Stimulated activated CD4-positive, alpha-beta T cell treated with anti-CD3 and anti-CD28 coated beads, Interleukin-15, amount 100 ng/mL, for 48 hours (primary cell): ENCODE measurements at places on chromosomes 2 and 18.

DNA sequence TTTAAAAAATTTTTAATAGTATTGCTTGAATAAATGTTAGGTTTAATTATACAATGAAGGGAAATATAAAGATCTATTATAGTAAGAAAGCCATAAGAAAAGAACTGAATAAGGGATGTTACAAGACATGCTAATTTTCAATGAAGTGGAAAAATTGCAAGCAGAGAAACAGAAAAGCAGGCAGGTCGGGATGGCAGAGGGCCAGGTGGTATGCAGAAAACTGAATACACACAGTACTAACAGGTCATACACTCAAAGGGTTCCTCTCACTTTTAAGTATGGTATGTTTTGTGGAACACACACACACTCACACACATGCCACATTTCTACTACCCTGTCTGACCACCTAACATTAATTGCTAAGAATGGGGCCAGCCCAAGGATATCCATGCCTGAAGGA lies 76.7 kb upstream of the DTNA start:
- no peak for DNase-seq

DNA sequence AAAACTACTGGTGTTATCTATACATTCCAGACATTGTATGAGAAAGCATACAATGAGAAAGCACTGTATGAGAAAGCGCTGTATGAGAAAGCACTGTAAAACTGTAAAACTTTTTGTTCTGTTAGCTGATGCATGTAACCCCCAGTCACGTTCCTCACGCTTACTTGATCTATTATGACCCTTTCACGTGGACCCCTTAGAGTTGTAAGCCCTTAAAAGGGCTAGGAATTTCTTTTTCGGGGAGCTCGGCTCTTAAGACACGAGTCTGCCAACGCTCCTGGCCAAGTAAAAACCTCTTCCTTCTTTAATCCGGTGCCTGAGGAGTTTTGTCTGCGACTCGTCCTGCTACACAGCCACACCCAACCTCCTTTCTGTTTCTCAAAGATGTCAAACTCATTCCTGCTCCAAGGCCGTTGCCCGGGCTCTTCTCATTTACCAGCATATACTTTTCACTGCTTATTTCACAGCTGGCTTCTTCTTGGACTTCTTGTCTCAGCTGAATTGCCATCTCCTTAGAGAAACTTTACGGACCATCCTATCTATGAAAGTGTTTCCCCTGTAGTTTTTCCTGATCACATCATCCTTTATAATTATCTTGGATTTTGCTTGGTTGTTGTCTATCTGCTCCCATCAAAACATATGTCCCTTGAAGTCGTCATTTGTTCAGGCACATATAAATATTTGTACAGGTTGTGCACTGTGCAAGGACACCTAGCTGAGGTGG lies 29.8 kb upstream of the YES1 start:
- DNase-seq: no peak

DNA sequence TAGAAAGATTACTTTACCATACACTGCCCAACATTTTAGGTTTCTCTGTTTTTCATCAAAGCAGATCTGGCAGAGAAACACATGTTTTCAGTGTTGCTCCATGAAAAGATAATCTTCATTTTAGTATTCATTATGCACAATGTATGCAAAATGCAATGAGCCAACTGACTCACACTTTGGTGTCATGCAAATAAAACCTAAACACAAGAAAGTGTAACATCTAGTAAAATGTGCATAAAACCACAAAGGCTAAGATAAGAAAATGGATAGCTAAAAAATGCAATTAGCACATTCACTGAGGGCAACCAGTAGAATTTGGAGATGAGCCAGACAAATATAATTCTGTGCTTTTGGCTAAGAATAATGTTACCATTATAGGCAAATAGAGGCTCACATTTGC lies 203.5 kb upstream of the UBE2E3 start:
- no peak for DNase-seq

DNA sequence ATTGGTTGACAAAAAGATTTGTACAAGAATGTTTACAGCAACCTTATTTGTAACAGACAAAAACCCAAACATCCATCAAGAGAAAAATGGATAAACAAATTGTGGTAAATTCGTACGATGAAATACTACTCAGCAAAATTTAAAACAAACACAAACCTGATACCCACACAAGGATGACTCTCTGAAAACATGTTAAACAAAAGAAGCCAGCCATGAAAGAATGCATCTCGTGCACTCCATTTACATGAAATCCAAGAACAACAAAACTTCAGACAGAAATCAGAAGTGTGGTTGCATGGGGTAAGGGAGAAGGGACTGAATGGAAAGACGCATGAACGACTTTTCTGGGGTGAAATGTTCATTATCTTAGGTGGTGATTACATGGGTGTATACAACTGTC lies 93.4 kb downstream of the SLC25A12 start:
- DNase-seq: no peak

DNA sequence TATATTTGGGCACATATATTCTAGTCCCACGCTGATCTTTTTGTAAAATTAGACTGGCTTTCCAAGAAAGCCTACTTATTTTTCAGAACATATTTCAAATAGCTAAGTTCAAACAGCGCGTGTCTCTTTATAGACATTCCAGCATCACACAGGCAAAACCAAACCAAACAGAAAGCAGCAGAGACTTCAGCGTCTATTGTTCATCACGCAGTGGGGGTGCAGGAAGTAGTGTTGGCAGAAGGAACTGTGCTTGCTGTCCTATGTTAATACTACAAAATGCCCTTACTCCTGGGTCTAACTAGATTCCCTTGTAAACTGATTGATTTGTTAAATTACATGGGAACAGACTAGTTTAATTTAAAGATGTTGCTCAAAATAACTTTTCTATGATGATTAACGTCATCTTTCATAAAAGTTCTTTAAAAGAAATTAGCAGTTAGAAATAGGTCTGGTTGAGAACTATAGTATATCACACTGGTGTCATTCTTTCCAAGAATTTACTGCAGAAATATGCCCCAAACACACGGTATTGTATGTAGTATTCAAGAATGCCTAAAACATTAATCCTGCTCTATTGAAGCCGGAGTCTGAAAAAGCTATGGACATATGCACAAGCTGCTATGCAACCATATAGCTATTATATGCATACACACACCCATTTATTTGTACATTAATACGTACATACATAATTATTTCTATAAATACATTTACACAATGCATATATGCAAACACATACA lies 436.3 kb downstream of the CBLN2 start:
- no peak for DNase-seq

- no peak for DNase-seq
Measured at GRCh38 chr2:15223887-15224286, 337.2 kb downstream of the NBAS start.

DNA sequence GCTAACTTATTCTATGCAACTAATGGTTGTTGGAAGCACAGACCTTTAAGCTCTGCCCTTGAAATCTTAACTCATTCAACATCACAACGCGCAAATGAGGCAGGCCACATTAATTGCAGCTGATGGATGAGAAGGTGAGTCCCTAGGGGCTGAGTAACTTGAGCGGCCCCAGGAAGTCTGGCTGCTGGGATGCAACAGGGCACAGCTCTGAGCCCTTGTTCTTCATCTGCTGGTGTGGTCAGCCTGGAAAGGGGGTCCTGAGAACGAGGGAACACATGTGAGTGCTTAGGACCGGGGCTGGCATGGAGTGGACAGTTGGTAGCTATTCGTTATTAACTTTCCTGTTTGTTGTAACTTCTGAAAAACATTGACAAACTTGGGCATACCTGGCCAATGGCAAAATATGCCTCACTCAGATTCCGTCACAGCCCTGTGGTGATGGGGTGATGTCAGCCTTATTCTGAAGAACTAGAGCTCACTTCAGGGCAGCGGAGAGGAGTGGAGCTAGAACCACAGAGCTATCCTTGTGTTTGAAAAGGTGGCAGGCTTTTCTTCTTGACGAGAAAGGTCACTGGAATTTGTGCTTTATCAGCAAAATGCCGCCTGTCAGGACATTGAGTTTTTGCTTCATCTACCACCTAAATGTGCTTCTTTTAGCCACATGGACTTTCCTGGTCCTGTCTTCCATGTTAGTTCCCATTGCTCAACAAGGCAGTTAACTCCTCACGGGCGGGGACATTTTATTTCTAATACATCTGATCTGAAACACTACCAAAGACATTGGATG lies 145.9 kb upstream of the FHL2 start:
- DNase-seq: no peak

DNA sequence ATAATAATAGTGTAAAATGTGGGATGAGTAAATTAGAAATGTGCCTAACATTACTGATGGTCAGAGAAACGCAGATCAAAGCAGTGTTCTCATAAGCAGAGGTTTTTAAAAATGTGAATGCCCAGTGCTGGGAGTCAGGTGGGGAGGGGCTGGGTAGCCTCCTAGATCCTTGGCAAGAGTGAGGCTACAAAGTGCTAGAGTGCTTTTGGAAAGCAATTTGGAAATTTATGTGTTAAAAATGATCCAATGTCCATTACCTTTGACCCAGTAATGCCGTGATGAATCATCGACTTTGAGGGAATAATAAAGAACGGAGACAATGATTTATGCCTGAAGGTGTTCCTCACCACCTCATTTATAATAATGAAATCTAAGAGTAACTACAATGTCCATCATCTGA lies 44.9 kb upstream of the TWIST2 start:
- DNase-seq: no peak

- no peak for DNase-seq
Measured at GRCh38 chr2:133955169-133955568, 298.7 kb upstream of the MGAT5 start.

DNA sequence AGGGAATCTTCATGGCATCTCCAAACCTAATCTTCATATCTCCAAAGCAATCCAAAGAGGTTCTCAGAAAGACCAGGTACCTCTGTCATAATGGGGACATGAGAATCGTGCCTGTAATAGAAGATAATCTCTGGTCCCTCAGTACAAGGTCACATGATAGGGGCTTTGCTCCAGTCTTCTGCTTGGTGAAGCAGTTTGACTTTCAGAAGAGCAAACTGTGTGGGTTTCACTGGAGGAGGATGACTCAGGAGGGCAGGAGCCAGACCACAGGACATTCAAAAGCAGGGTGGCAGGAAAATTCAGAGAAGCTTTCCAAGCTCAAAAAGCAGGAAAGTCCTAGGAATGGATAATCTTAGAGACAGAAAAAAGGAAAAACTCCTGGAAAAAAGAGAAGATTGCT lies 10.6 kb upstream of the PAX3 start:
- no peak for DNase-seq

GRCh38 chr2:134657650-134658250 lies 61.0 kb downstream of the TMEM163 start:
- DNase-seq: no peak

DNA sequence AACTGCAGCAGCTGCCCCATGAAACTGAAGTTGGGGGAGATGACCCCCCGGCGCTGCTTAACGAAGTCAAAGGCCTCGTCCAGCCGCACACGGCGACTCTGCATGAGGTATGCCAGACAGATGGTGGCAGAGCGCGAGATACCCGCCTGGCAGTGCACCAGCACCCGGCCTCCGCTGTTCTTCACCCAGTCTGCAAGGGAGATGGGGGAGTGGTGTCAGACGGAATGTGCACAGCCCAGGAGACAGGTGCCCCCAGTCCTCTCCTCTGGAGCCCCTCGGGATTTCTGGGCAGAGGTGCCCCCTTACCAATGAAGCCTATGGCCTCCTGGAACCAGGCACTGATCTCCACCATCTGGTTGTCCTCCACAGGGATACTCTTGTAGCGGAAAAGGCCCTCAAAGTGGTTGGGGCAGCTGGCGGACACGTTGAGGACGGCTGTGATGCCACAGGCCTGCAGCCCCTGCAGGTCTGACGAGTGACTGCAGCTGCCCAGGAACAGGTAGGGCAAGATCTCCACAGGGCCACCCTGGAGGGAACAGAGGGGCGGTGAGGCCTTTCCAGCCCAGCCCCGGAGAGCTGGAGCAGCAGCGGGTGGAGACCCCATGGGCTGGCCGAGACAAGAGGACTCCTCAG lies 1.3 kb downstream of the DUSP2 start:
- DNase-seq: no peak

DNA sequence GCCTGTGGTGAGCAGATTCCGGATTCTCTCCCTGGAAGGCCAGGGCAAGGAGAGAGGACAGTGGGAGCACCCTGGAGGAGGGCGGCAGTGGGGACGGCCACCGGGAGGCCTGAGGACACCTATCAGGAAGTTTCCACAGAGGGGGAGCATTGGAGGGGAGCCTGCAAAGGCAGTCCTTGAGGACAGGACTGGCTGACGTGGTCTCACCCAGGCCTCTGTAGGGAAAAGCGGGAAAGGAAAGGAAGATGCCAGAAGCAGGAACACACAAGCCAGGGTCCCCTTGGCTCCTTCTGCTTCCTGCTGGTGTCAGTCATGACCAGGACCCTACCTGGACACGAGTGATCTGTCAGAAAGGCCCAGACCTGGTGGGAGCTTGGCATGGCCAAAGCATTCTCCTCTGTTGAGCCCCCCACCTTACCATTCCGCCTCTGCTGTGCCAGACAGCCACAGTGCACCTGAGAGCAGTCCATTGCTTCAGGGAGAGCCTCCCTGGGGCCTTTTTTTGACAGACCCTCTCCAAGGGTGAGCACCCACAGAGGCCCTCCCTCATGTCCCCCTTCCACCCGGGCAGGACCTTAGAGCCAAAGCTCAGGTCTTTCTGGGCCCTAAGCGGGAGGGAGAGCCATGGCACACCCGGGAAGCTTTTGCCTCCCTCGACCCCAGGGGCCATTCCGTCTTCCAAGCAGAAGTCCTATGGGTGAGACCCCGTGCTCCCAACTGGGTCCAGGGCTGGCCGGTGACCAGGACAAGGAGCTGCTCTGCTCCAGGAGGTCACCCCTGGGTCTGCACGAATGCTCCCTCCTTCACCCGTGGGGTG lies 333.1 kb downstream of the DYSF start:
- no peak for DNase-seq

- DNase-seq: no peak
Measured at GRCh38 chr2:29189052-29189451, 73.8 kb downstream of the CLIP4 start.

DNA sequence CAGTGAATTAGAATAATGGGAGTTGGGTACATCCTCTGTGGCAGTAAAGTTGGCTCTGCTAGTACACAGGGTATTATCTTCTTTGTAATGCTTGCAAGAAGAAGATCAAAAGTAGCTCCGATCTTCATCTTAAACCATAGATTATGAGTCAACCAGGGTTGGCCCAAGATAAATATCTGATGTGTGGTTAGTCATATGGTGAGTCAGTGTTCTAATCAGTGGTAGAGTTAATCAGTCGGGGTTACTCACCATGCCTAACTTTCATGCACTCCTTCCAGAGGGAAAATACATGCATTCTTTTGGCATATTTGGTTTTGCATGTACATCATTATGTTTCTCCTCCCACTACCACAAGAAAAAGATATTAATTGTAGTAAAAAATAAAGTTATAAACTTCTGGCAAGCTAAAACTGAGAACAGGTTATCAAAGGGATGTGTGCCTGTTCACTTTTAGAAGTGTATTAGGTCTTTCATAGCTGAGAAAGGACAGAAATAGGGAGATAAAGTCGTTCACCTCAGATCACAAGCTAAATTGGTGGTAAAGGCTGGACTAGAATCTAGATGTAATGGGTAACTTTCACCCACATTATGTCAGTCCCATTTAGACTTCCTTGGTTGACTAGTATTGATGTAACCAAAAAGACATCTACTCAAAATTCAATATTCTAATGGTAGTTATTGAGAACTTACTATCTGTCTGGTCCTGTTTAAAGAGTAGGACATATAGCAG lies 684.4 kb downstream of the IRS1 start:
- no peak for DNase-seq

GRCh38 chr2:24538720-24539119 lies 47.7 kb downstream of the NCOA1 start:
- no peak for DNase-seq
